Stimulated activated CD8-positive, alpha-beta memory T cell treated with anti-CD3 and anti-CD28 coated beads, Interleukin-7, amount 100 ng/mL, for 48 hours (primary cell): ENCODE measurements at places on chromosomes 12 and 14.

- DNase-seq = no peak
Measured at GRCh38 chr12:113063396-113064350, 7.1 kb downstream of the DTX1 start.

DNA sequence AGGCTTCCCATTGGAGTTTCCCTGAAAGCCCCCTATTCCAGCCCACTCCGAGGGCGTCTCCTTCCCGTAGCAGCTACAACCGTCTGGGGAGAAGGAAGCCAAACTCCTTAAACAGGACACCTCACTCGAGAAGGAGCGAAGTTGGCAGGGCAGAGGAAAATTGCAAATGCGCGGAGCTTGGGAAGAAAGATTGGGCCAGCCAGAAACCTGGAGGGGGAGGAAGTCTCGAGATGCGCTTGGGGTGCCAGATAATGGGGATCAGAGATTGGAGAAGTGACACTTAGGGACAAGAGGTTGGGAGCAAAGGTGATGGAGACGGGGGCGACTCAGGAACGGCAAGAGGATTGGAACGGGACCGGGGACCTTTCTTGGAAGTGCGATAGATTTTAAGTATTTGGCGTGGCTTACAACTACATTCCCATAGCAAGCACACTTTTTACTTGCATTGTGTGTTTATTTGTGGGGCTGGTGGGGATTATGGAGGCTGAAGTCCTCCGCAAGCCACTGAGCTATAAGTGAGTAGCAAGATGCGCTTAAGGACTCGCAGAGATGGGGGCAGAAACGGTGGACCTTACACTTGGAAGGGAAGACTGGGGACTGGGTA, 926 bp downstream of the HRK start:
- no peak for DNase-seq

DNA sequence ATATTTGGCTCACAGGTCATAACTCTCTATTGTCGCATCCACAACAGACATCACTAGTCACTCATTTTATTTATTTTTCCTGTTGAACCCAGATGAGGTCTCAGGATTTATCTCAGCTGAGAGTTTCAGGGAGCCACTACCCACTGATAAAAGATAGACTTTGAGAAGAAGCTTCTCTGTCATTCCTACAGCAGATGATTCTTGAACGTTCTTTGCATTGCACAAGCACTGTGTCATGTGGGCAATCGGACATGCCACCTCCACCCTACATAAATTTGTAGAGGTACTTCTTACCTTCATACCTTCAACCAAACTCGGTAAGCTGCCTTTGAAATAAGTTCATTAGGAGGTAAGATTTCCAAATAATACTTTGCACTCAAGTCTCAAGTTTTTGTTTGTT, 627.9 kb upstream of the TBX3 start:
- DNase-seq = no peak

GRCh38 chr14:100486025-100486828, 101.0 kb downstream of the BEGAIN start:
- peak; percentile 15 for DNase-seq
